ENCODE measurements at places on chromosomes 4 and X. TPM values are rescaled to one million over a fixed set of nuclear protein-coding genes. Genes with fewer than 3 reads are reported as not detected.

GRCh38 chrX:39894683-39895082 lies 203.1 kb downstream of the BCOR start:
- H3K27me3 ChIP-seq = no peaks in the 10 kb centered on the region
- no peak overlapping the region for H3K27ac ChIP-seq
- no peak overlapping the region for H3K4me3 ChIP-seq
- DNase-seq = no peak
- H3K4me1 ChIP-seq = peaks cover 14% of the 10 kb centered on the region

DNA sequence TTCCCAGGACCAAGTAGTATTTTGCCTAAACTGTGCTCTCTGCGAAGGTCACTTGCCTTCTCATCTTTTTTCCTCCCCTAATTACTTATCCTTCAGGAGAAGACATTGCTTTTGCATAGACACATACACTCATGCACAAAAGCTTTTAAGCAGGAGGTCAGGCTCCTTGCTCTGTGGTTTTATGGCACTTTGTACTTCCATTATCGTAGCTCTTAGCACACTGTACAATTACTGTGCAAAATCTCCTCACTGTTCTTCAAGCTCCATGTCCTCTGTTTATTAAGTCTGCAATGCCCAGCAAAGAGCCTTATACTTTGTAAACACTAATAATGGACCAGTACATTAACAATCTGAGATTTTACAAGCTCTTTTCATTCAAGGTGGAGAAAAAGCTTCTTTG lies 188.4 kb upstream of the GNPDA2 start:
- no peaks in the 10 kb centered on the region for H3K36me3 ChIP-seq
- H3K4me1 ChIP-seq = peaks cover 2% of the 10 kb centered on the region
- no peaks in the 10 kb centered on the region for H3K27me3 ChIP-seq
- H3K27ac ChIP-seq = no peak overlapping the region

DNA sequence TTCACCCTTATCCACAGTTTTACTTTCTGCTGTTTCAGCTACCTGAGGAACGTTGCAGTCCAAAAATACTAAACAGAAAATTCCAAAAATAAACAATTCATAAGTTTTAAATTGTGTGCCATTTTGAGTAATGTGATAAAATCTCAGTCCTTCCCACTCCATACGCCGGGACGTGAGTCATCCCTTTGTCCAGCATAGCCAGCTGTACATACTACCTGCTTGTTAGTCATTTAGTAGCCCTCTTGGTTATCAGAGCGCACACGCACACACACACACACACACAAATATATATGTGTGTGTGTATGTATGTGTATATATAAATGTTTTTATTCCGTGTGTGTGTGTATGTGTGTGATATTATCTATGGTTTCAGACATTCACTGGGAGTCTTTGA lies 4.8 kb upstream of the CCSER1 start:
- no peak overlapping the region for H3K4me3 ChIP-seq
- DNase-seq = no peak
- H3K36me3 ChIP-seq = no peaks in the 10 kb centered on the region

GRCh38 chr4:118076958-118077766 lies 42.9 kb downstream of the NDST3 start:
- DNase-seq = peak; percentile 23
- no peak overlapping the region for H3K27ac ChIP-seq
- no peak overlapping the region for H3K4me3 ChIP-seq
- no peaks in the 10 kb centered on the region for H3K4me1 ChIP-seq
- peaks cover 3% of the 10 kb centered on the region for H3K27me3 ChIP-seq

DNA sequence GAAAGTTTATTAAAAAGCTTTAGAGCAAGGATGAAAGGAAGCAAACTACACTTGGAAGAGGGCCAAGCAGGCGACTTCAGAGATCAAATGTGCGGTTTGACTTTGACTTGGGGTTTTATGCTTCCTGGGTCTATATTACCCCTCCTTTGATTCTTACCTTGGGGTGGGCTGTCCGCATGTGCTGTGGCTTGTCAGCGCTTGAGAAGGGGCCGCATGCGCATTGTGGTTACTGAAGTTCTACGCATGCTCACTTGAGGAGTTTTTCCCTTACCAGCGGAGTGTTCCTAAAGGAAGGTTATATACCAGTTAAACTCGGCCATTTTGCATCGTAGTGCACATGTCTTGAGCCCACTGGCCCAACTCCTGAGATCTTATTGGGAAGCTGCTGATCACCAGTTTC lies 9.9 kb downstream of the ZNF157 start:
- H3K4me3 ChIP-seq = peak overlapping the region; percentile 69
- H3K4me1 ChIP-seq = peaks cover 14% of the 10 kb centered on the region
- H3K36me3 ChIP-seq = no peaks in the 10 kb centered on the region
- H3K27ac ChIP-seq = peak overlapping the region; percentile 55
- peak; percentile 59 for DNase-seq

- H3K4me3 ChIP-seq = no peak overlapping the region
- no peaks in the 10 kb centered on the region for H3K4me1 ChIP-seq
- no peak overlapping the region for H3K27ac ChIP-seq
- H3K27me3 ChIP-seq = no peaks in the 10 kb centered on the region
These were observed 103.0 kb upstream of the BMPR1B start for GRCh38 chr4:94654714-94655113.

DNA sequence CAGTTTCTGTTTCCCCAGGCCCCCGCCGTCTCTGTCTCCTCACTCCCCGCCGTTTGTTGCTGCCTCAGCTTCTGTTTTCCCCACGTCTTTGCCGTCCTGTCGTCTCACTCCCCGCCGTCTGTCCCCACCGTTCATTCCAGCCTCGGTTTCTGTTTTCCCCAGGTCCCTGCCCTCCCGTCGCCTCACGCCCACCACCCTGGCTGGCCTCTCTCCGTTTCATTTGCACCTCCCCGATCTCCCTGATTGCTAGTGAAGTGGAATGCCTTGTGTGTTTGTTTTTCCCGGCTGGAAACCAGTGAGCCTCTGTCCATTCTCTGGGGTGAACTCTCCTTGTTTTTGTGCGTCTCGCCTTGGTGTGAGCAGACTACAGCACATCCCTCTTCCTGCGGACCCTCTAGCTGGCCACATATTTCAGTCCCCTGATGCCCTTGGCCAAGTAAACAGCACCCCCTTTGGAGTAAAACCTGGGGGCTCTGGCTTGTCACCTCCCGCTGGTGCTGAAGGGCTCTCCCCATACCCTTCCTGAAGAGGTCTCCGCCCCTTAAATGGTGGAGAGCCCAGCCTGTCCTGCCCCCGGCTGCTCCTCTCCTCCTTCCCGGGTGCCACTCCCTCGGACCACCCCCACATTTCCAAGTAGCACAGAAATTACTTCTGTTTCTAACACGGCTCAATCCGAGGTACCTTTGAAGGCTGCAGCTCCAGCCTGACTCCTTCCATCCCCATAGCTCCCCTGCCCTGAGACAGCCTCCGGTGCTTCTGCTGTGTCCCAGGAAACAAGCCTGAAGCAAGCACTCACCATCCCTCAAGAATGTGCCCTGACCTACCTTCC lies 13.2 kb downstream of the TMEM175 start:
- no peak overlapping the region for H3K27ac ChIP-seq
- H3K27me3 ChIP-seq = no peaks in the 10 kb centered on the region
- H3K4me3 ChIP-seq = no peak overlapping the region
- no peak for DNase-seq
- no peaks in the 10 kb centered on the region for H3K4me1 ChIP-seq
- H3K36me3 ChIP-seq = peaks cover 3% of the 10 kb centered on the region

DNA sequence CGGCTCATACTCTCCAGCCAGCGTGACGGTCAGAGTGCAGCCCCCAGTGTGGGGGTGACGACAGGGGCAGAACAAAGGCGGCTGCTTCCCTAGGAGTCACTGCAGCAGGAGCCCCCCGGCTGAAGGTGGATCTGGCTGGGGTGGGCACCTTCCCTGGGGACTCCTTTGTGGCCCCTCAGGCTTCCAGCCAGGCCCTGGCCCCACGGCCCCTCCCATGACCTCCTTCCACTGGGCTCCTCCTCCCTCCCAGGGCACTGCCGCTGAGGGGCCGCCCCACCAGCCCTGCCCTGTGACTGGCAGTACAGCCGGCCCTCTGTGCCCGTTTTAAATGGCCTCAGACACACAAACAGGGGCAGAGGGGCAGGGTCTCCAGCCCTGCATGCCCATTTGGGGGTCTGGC lies 61.9 kb downstream of the FAM53A start:
- peaks cover 3% of the 10 kb centered on the region for H3K4me1 ChIP-seq
- H3K27me3 ChIP-seq = no peaks in the 10 kb centered on the region
- no peaks in the 10 kb centered on the region for H3K36me3 ChIP-seq
- no peak overlapping the region for H3K27ac ChIP-seq
- no peak for DNase-seq
- no peak overlapping the region for H3K4me3 ChIP-seq

DNA sequence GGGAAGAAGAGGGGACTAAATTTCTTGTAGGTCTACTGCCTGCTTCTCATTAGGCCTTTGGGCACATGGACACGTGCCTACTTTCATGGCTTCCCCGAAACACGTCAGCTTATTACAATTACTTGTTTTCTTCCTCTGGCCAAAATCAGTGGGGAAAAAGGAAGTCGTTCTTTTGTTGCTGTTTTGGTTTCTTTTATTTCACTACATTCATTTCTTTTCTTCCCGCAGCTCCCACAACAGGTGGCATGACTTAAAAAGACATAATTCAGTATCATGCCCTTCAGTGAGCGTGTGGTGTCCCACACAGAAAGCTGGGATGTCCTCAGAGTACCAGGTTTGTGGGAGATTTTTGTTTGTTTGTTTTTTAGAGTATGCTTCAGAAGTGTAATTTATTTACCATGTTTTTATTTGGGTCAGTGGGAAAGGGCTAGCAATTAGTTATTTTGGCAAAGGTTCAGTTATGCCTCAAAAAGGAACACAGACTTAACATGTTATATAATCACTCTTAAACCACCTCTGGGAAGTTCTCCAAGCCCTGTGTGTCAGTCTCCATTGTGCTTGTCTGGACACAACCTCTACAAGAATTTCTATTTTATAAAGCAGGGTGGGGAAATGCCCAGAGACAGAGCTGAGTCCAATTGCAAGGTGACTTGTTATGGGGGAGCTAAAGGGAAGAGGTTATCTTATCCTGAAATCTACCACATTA lies 44.2 kb upstream of the SPRY1 start:
- peaks cover 9% of the 10 kb centered on the region for H3K4me1 ChIP-seq
- no peak for DNase-seq

MTHFD2L gene
- total RNA-seq = 7.1 TPM

- no peak overlapping the region for H3K27ac ChIP-seq
- DNase-seq = no peak
- H3K4me3 ChIP-seq = no peak overlapping the region
- H3K4me1 ChIP-seq = peaks cover 9% of the 10 kb centered on the region
- H3K36me3 ChIP-seq = peaks cover 17% of the 10 kb centered on the region
- H3K27me3 ChIP-seq = no peaks in the 10 kb centered on the region
These were observed 6.5 kb downstream of the IGBP1 start for GRCh38 chrX:70139736-70140135.

PHKA2 gene
- total RNA-seq = 31.0 TPM

GRCh38 chr4:23368081-23368697 lies 521.7 kb downstream of the PPARGC1A start:
- no peak overlapping the region for H3K27ac ChIP-seq
- no peaks in the 10 kb centered on the region for H3K4me1 ChIP-seq
- no peaks in the 10 kb centered on the region for H3K27me3 ChIP-seq

DNA sequence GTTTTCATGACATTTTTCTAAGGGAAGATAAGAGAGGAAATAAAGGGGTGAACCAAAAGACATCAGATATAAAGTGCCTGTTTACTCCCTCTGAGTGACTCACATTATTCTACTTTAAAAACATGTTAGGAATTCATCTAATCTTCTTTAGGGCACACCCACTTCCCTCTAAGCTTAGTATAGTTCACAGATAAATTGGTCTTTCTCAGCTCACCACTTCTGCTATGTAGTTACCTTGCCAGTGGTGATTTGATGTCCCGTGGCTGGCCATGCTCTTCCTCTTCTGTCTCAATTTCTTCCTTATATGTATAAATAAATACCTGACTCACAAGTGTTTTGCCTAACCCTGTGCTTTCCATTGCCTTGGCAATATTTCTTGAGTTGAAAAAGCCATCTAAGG lies 96.8 kb downstream of the PDLIM5 start:
- no peak overlapping the region for H3K27ac ChIP-seq
- H3K27me3 ChIP-seq = no peaks in the 10 kb centered on the region

DNA sequence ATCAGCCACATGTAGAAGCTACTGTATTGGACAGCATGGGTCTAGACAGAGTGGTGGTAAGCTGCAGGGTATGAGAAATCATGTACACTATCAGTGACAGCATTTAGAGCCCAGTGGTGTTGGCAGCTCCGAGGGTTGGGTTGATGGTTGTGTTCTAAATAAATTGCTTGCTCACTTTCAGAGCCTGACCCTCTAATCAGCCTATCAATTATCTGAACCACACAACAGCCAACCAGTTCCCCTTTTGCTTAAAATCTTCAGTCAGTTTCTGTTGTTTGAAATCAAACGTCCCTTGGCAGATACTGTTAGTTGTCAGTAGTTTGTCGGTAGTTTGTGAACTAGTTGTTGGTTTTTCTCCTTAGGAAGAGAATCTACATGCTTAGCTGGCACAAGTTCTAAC lies 99.8 kb upstream of the RAI2 start:
- H3K27me3 ChIP-seq = peaks cover 3% of the 10 kb centered on the region
- H3K27ac ChIP-seq = no peak overlapping the region
- no peaks in the 10 kb centered on the region for H3K36me3 ChIP-seq
- DNase-seq = no peak

DNA sequence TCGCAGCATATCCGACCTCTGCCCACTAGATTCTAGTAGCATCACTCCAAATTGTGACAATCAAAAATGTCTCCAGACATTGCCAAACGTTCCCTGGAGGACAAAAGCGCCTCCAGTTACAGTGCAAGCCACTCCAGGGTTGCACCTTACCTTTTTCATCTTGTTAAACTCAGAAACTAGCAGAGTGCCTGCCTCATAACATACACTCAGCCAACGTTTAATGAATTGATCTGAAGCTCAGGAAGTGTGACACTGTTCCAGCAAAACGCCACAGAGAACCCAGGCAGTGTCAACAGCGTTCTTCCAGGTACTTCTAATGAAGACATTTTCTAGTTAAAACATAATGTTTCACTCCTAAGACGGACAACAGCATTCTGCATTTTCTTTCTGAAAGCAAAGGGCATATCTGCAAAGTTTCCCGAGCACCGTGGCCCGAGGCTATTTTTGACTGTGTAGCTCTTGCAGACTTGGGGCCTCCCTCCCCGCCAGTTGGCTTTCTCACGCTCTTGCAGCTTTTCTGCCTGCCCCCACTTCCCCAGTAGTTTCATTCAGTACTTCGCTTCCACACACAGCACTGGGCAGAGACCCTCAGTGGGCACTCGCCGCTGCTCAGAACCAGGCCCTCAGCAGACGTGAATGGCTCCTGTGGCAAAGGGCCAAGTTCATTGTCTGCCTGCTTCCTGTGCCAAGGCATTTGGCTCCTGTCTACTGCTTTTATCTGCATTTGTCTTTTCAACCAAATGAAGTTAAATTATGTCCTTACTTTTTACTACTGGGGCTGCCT lies 133.4 kb upstream of the TTC29 start:
- H3K27ac ChIP-seq = no peak overlapping the region
- H3K4me3 ChIP-seq = no peak overlapping the region
- no peaks in the 10 kb centered on the region for H3K36me3 ChIP-seq
- H3K4me1 ChIP-seq = no peaks in the 10 kb centered on the region

GRCh38 chrX:109036624-109037023 lies 300.3 kb upstream of the IRS4 start:
- H3K4me1 ChIP-seq = no peaks in the 10 kb centered on the region
- no peak for DNase-seq
- no peak overlapping the region for H3K4me3 ChIP-seq
- H3K27me3 ChIP-seq = no peaks in the 10 kb centered on the region

GRCh38 chrX:85914431-85914830 lies 132.9 kb downstream of the CHM start:
- no peak overlapping the region for H3K4me3 ChIP-seq
- no peak for DNase-seq
- no peaks in the 10 kb centered on the region for H3K27me3 ChIP-seq
- H3K36me3 ChIP-seq = peaks cover 26% of the 10 kb centered on the region
- no peaks in the 10 kb centered on the region for H3K4me1 ChIP-seq

GRCh38 chr4:119049342-119049741 lies 86.3 kb upstream of the MYOZ2 start:
- no peaks in the 10 kb centered on the region for H3K36me3 ChIP-seq
- no peaks in the 10 kb centered on the region for H3K4me1 ChIP-seq
- peaks cover 14% of the 10 kb centered on the region for H3K27me3 ChIP-seq
- no peak overlapping the region for H3K4me3 ChIP-seq
- no peak overlapping the region for H3K27ac ChIP-seq
- DNase-seq = no peak
